ENCODE measurements at places on chromosomes 2 and 18. TPM values are rescaled to one million over a fixed set of nuclear protein-coding genes. Genes with fewer than 3 reads are reported as not detected.

DNA sequence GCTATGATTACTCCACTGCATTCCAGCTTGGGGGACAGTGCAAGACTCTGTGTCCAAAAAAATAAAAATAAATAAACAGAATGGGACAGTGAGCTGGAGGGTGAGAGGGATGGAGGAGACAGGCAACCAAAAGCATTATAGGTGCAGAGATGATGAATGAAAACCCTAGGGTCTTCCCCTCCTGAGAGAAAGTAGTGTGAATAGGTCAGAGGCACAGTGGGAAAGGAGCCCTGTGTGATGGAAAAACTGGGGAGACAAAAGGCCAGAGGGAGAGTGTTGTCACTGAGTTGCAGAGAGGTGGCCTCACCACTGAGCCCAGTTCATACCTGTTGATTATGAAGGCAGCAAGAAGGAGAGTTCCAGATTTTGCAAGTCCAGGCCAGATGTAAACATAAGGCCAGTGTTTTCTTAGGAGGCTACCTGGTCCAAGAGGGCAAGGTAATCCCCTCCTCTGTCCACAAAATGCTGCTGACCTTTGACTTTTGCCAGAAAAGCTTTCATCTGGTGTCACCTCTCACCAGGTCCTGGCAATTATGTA is 17.6 kb upstream of the AGFG1 start:
- DNase-seq = no peak

DNA sequence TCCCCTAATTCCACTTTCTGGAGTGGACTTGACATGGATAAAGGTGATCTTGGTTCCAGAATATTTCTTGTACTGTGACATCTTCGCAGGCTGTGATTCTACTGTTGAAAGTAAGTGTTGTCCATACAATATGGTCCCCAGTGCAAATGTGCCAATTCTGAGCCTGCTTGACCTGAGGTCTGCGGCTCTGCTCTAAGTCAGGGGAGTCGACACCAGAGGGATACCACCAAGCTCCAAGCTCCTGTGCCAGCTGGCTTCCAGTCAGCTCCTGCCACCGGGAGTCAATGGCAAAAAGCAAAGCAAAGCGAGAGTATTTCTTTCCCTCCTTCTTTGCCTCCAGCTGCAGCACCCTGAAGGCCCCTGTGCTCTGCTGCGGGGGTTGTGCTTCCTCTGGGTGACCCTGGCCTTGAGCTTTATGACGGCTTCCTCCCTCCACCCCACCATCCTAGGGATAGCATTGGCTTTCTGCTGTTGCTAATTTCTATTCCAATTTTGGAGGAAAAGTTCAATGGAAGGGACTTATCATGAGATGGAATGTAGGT is 50.4 kb downstream of the SLC35F5 start:
- DNase-seq = peak; percentile 46

DNA sequence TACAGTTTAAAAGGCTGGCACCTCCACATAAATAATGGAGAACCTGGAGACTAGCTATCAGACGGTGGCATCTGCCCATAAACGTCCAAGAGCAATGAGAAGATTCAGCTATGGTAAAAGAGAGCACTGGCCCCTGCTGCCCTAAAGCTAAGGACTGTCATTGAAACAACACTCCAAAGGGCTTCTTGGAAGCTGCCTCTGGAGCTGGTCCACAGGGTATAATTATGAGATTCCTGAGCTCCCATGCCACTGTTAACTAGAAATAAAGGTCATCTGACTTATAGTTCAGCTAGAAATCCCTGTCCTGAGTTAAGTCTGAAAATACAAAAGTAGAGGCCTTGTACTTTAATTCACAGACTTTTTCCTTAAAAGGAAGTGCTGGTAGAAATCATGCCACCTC is 39.9 kb upstream of the RBMS1 start:
- DNase-seq = no peak

DNA sequence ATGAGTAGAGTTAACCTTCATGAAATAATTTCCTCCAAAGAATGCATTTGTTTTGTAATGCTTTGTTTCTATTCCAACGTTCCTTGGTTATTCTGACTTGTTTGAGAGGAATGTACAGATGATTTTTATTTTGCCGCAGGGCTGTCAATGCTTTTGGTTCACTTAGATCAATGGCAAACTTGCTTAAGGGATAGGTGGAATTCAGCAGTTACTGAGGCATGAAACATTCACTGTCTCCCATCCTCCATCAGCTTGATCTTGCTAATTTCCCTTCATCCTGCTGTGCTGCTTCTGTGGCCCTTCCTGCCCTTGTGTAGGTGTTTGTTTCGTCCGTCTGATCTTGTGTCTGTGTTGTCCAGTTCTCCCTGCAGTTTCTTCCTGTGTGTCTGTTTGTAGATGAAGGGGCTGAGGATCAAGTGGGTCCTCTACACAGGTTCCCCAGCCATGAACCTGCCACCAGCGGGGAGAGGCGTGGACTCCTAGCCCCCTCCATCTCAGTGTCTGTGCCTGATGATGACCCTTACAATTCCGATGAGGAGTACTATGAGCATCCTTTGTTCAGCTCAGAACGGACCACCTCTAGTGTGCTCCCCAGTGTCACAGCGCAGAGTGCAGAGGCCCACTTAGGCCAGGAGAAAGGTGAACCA is 84.2 kb upstream of the UNC80 start:
- peak; percentile 45 for DNase-seq

- no peak for DNase-seq
These were observed 97.0 kb upstream of the ATL2 start for GRCh38 chr2:38474021-38474456.

DNA sequence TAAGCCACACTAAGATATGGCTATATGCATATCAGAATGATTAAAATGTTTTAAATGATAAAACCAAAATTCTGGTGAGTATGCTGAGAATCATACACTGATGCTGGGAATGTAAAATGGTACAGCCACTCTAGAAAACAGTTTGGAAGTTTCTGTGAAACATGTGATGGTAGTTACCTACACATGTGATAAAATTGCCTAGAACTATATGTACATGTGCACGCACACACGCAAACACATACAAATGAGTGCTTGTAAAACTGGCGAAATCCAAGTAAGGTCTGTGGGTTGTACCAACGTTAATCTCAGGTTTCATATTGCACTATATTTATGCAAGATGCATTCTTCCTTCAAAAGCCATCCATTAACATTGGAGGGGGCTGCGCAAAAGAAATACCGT is 195.0 kb upstream of the RAB6C start:
- no peak for DNase-seq

DNA sequence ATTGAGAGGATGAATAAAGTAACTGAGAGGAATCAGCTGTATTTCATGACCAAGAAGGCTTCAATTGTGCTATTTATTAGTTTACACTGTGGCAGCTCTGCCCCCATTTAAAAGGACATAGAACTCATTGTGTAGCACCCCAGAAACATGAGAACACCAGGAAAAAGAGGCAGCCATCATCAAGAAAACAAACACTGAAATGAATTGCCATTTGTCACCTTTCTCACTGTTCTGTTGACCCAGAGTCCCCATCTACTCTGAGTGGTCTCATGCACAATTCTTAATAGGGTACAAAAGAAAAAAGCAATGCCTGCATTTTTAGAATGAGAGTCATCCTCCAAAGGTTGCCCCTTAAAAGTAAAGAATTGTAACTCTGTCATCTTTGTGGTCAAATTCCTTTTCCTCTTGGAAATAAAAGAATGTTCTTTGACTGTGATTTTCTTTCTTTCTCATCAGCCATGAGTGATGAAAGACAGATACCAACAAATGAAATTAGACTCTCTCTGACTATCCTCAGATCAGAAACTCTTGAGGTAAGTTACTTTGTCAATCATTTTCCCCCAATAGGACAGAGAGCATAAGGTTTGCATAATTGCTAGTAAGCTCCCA is 1941.9 kb upstream of the PIK3C3 start:
- DNase-seq = no peak

DNA sequence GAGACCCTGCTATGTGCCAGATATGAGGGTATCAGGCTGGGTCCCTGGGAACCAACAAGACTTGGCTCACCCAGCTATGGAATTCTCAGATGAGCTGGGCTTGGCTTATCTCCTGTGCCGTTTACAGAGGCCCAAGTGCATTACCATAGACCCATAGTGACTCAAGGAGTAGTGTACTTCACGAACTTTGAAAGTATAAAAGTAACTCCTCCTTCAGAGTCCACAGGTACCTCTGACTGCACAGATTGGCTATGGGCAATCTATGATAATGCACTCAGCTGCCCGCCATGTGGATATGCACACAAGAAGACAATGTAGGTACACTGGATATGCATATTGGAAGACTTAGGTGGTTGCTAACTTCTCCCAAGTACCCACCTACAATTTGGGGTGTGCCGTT is 78.4 kb downstream of the QPCT start:
- no peak for DNase-seq

DNA sequence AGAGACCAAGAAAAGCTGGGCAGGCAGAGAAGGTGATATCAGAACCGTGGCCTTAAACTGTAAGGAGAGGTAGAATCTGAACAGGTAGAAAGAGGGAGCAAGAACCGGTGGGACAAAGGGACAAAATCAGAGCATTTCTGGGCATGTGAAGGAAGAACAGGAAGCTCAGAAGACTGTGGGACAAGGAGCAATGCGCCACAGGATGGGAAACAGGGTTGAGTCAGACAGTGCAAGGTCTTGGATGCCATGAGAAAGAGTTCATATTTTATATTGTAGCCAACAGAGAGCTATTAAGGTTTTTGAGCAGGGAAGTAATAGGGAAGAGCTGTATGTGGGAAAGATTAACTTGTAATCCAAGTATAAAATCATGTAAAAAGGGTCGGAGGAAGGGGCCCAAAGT is 106.4 kb upstream of the UGP2 start:
- no peak for DNase-seq

- DNase-seq = no peak
These were observed 93.0 kb upstream of the CHST9 start for GRCh38 chr18:27278131-27278530.

- no peak for DNase-seq
These were observed 716.3 kb downstream of the TSN start for GRCh38 chr2:122471753-122472152.

DNA sequence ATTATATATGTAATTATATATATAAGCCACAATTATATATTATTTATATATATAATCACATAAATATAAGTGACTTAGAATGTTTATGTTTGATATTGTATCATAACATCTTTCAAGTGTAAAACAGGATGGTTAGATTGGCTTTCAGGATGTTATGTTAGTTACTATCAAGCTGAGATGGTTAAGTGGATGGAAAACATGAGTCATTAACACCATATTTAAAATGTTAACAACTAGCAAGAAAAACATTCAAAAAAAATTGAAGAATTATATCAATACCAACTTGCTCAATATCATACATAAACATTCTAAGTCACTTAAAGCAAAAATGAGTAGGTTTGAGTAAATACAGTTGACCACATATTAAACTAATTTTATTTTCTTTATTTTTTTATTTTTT is 21.8 kb upstream of the RAB27B start:
- DNase-seq = no peak

GRCh38 chr2:68418419-68418818 is 48.7 kb downstream of the FBXO48 start:
- no peak for DNase-seq

- no peak for DNase-seq
These were observed 11.1 kb upstream of the VPS4B start for GRCh38 chr18:63433334-63433866.

GRCh38 chr18:41765460-41765859 is 189.6 kb upstream of the PIK3C3 start:
- DNase-seq = no peak

DNA sequence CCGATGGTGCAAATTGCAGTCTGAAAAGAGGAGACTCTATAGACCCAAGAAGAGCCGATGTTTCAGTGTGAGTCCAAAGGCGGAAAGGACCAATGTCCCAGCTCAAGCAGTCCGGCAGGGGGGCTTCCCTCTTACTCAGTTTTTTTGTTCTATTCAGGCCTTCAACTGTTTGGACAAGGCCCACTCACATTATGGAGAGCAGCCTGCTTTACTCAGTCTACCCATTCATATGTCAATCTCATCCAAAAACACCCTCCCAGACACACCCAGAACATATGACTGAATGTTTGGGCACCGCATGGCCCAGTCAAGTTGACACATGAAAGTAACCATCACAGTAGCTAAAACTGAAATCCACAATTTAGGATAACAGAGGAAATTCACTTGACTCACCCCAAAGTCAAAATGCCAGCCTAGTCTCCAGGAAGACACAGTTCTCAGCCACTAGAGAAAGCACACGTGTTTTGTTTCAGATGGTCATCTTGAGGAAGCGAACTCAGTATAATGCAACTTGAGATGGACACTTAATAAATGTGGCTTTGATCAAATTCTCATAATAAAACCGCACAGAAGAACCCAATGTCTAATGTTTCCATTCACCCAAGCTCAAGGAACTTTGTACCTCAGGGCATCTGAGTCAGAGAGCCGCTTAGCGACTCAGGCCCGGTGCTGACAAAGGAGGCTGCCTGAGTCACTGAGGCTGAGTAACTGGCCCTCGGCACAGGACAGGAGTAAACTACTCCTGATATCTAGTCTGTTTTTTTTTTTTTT is 2.4 kb downstream of the FHL2 start:
- no peak for DNase-seq

DNA sequence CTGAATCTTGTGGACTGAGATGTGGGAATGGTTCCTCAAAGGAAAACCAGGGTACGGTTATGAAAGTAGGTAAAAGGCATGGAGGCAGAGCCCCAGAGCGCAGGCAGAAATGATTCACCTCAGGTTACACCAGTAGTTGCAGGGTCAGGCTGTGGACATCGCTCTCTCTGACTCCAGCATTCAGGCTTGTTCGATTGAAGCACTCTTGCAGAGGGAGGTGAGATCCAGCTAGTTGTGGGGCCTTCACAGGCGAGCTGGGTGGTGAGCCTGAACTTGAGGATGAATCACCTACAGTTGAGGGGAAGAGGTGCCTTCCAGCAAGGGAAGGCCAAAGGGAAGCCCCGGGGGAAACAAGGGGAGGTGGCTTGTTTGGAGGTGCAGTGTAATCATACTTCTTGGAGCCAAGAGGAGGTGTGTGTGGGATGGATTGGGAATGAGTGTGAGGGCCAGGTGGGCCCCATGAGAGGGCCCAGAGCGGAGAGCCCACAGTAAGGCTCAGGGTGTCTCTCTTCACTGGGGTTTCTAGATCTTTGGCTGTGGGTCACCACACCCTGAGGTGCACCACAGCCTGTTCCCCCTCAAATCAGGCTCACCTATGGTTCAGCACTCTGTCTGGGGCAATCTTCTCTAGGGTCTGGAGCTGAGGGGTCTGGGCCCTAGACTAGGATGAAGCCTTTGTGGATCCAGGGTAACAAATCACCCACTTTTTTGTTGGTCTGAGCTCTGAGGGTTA is 48.5 kb upstream of the MCFD2 start:
- no peak for DNase-seq

- peak; percentile 92 for DNase-seq
These were observed 23.2 kb downstream of the ASB1 start for GRCh38 chr2:238449909-238450417.

Gene ME2
- total RNA-seq = 125 TPM

Gene EMILIN1
- total RNA-seq = 2.3 TPM

Gene DCC
- not detected for total RNA-seq

Gene DUSP11
- 35.8 TPM for total RNA-seq

Gene GALNT13
- total RNA-seq = 22.8 TPM

Gene ZNF385B
- total RNA-seq = not detected

Gene SCN7A
- not detected for total RNA-seq

Gene TRPM8
- not detected for total RNA-seq

Gene SPATA3
- total RNA-seq = not detected

Gene ANKRD36
- 13.8 TPM for total RNA-seq
